ENCODE measurements at places on chromosomes 11 and 22. TPM values are rescaled to one million over a fixed set of nuclear protein-coding genes. Genes with fewer than 3 reads are reported as not detected.

Gene MMP11
- not detected for total RNA-seq

Gene FGF19
- not detected for total RNA-seq

Gene TSGA10IP
- not detected for total RNA-seq

DNA sequence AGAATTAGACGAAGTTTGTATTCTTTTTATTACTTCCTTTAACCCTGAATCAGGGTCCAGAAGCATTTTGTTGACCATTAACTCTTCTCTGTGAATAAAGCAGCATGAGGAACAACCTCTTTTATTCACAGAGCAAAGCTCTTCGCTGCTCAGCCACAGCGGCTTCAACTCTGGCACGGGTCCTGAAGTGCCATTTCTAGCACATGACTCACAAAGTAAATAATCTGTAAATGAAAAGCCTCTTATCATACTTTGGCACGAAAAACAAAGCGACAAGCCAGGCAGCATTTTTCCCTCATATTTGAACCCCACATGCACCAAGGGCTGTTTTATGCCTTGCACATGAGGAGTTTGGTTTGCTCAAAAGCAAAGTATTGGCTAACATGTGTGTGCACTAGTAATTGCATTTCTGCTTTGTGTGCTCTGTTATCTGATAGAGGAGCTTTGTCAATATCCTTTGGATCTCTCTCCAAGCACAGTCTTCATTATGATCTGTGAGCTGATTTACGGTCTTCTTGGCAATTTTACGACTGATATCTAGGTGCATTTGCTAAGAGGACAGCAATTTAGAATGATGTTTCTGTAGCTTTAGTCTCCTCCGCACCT is 33.0 kb upstream of the APOBEC3A start:
- no peak for DNase-seq

Gene PLAAT3
- total RNA-seq = 60.0 TPM

DNA sequence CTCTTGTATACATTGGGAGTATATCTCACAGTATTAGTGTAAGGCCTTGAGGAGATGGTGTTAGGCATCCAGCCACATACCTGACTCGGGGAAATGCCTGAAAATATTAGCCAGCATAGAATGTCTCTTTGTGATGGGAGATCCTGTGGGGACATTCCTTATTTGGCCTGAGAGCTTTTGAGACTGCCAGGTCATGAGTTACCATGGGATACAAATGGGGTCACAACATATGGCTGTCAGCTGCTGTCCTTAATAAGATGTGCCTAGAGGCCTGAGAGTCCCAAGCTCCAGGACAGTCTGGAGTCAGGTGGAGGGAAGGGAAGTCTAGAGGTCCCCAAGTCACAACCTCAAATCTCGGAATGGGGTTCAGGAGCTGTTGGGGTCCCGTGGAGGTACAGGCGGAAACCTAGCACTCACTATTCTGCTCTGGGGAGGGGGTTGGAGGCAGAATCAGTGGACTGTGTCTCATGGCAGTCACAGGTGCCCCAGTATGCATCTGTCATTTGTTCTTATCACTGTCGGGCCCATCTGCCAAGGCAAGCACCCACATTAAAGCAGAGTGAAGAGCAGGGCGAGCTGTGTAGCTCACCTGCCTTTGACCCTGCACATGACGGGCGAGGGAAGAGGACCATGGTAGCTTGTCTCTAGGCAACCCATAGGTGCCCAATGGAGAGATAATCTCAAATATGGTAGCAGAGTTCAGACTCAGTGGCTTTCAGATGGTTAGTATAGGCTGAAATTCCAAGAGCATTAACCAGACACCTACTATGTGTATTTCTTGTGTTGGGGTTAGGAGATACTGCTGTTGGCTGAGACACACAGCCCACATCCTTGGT is 29.9 kb downstream of the KCNQ1OT1 start:
- no peak for DNase-seq

- no peak for DNase-seq
Measured at GRCh38 chr11:85663080-85663752, 1.7 kb downstream of the CREBZF start.

GRCh38 chr11:120881596-120881995 is 142.3 kb upstream of the TBCEL start:
- no peak for DNase-seq

All from natural killer cell treated with Interleukin-12 subunit alpha and Interleukin-12 subunit beta and Interleukin-15 and Interleukin-18, amount 100 ng/mL, for 72 hours (primary cell).